ENCODE measurements at places on chromosomes 11 and 22.

- DNase-seq, result no peak
These were observed 44.7 kb upstream of the SLN start for GRCh38 chr11:107756553-107756952.

DNA sequence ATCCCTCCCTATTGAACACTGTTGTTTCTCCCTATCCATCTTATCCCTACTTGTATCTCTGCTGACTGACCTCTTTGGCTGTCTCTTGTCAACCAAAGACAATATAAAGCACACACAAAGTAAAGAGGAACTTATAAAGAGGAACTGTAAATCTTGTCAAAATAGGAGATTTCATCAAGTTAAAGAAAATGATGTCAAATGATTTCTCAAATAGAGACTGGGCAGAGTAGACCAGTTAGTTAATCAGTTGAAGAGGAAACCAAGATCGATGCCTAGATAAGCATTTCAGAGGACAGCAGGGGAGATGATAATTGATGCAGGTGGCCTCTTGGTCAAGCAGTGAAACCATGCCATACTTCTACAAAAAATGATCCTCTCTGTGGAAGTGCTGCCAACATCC, 22.7 kb downstream of the KCNQ1OT1 start:
- DNase-seq, result no peak

DNA sequence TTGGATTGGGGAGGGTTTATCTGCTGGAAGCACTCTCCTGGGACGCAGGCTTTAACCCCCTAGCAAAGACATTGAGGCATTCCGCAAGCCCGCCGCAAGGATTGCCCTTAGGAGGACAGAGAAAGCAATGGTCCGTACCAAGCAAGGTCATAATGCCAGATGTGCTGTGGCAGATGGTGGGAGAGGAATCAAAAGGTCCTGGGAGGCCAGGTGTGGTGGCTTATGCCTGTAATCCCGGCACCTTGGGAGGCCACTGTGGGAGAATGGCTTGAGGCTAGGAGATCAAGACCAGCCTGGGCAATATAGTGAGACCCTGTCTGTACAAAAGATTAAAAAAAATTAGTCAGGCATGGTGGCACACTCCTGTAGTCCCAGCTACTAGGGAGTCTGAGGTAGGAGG, 12.4 kb upstream of the PRAME start:
- no peak for DNase-seq

- DNase-seq, result no peak
These were observed 19.5 kb downstream of the KIAA0930 start for GRCh38 chr22:45221201-45221600.

- no peak for DNase-seq
These were observed 32.8 kb downstream of the C2CD3 start for GRCh38 chr11:74138021-74138420.

DNA sequence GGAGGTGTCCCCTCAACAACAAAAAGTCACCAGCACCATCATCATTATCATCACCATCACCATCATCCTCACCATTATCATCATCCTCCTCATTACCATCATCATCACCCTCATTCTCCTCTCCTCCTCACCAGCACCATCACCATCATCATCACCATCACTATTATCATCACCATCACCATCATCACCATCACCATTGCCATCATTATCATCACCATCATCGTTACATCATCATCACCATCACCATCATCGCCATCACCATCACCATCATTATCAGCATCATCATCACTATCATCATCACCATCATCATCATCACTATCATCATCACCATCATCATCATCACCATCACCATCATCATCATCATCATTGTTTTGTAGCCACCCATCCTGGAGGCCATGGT, 212.6 kb downstream of the MN1 start:
- DNase-seq, result no peak

GRCh38 chr11:67211656-67212436, 54.4 kb upstream of the GRK2 start:
- DNase-seq, result no peak

- DNase-seq, result no peak
These were observed 9.9 kb downstream of the NARS2 start for GRCh38 chr11:78564490-78565467.

GRCh38 chr11:78635814-78636506, 61.3 kb upstream of the NARS2 start:
- no peak for DNase-seq

DNA sequence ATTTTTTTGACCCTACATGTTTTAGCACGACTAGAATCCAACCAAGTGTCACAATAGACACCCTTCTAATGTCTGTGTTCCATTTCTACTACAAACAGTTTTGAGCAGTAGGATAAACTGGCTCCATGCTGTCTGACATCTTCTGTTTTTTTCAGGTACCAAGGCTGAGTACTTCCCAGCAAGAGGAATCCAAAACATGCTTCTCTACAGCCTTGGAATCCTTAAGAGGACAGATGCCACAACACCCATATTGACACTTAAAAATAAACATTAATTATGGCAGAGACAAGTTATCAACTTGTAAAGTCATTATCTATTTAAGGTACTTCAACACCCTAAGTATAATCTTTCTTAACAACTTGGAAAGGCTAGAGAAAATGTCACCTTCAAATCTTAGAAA, 54.2 kb downstream of the LGR4 start:
- no peak for DNase-seq

DNA sequence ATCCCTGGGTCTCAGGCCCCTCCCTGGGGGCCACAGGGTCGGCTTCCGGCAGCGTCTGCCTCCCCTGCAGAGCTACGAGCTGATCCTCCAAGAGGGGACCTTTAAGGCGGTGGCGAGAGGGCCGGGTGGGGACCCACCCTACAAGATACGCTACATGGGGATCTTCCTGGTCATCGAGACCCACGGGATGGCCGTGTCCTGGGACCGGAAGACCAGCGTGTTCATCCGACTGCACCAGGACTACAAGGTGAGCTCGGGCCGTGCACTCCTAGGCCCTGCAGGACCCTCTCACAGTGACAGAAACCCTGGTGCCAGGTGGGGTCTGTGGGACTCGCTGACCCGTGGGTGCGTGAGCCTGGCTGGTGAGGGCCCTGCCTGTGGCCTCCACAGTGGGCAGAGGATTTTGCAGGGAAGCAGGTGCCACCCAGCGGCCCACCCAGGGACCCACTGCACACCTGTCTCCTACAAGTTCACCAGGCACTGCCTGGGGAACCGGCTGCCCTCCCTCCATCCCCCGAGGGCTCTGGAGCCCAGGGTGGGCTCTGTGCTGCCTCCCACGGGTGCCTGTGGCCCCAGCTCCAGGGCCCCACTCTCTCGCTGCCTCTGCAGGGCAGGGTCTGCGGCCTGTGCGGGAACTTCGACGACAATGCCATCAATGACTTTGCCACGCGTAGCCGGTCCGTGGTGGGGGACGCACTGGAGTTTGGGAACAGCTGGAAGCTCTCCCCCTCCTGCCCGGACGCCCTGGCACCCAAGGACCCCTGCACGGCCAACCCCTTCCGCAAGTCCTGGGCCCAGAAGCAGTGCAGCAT, 13.7 kb downstream of the MUC5B start:
- DNase-seq, result no peak

DNA sequence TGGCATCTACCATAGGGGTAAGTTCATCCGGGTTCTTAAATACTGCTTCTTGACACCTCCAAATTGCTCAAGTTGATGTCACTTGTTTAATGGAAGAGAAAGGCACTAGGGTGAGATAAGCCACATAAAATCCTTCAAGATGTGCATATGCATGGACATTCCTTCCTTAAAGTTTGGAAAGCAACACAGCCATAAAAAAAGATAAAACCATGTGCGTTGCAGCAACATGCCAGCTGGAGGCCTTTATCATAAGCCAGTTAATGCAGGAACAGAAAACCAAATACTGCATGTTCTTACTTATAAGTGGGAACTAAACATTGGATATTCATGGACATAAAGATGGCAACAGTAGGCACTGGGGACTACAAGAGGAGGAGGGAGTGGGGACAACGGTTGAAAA, 8.0 kb upstream of the IL18BP start:
- no peak for DNase-seq

- DNase-seq, result no peak
These were observed 50.1 kb upstream of the CTTN start for GRCh38 chr11:70348191-70348590.

DNA sequence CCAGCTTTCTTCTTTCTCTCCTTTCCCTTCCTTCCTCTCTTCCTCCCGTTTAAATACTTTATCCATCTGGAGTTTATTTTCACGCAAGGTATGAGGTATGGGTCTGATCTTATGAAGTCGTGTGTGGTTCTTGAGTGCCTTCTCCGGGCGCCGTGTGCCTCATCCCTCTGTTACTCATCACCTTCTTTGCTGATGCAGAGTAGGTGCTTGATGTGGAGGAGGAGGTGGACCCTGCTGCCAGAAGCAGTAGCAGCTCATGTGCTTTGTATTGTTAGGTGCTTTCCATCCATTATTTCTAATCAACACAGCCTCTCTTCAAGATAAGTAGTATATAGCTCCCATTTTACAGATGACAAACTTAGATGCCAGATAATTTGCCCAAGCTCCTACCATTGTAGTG, 47.0 kb downstream of the TNRC6B start:
- peak; percentile 16 for DNase-seq

- DNase-seq, result no peak
These were observed 84.4 kb downstream of the KCNQ1 start for GRCh38 chr11:2529173-2529572.

- DNase-seq, result no peak
These were observed 30.1 kb downstream of the ELMOD1 start for GRCh38 chr11:107621081-107621480.

DNA sequence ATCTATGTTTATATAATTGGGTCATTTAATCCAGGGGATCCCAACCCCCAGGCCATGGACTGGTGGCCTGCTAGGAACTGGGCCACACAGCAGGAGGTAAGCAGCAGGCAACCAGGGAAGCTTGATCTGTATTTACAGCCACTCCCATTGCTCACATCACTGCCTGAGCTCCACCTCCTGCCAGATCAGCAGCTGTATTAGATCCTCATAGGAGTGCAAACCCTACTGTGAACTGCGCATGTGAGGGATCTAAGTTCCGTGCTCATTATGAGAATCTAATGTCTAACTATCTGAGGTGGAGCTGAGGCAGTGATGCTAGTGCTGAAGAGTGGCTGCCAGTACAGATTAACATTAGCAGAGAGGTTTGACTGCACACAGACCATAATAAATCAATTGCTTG, 32.8 kb downstream of the MS4A2 start:
- DNase-seq, result no peak

DNA sequence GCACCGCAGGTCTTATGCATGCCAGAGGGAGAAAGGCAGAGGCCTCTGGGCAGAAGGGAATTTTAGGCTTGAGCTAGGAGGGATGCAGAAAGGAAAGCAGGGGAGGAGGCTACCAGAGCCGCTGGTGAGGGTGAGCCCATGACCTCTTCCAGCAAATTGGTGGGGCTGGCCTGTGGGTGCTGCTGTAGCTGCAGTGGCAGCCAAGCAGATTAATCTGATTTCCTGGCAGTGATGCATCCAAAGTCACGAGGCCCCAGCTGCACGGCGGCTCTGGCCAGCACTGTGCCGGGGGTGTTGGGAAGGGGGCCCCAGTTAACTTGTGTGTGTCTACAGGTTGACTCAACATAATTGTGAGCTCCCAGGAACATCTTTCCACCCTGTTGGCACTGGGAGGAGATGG, 41.4 kb upstream of the B3GAT1 start:
- no peak for DNase-seq

DNA sequence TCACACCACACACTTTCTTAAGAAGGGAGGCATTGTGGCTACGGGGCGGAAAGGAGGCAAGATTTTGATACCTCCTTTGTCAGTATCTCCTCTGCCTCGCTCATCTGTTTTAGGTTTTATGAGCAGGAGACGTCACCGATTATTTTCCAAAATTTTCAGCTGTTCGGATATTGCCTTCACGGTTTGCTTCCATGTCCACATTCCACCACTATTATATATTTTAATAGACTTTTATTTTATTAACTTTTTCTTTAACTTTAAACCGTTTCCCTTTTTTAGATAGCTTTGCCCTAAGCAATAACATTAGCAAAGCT, 33.7 kb upstream of the CREB3L1 start:
- no peak for DNase-seq

GRCh38 chr22:18022876-18023275, 1.5 kb downstream of the MICAL3 start:
- DNase-seq, result no peak

GRCh38 chr11:68843052-68843561, 1.4 kb upstream of the CPT1A start:
- DNase-seq, result no peak

GRCh38 chr11:35313760-35314153, 105.6 kb downstream of the SLC1A2 start:
- DNase-seq, result no peak

DNA sequence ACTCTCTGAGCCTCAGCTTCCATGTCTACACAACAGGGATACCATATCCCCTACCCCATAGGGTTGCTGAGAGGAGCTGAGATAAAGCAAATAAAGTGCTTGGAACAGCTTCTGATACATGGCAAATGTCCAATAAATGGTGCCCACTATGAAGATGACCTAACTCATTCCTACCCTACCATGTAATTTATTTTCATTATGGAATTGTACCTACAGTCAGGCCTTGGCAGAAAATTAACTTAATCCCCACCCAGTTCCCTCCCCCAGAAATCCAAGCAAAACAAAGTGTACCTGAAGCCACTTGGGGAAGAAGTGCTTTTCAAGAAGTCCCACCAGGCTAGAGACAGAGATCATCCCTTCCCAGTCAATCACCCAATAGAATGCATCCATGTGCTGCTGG, 10.8 kb downstream of the SRRD start:
- DNase-seq, result no peak

DNA sequence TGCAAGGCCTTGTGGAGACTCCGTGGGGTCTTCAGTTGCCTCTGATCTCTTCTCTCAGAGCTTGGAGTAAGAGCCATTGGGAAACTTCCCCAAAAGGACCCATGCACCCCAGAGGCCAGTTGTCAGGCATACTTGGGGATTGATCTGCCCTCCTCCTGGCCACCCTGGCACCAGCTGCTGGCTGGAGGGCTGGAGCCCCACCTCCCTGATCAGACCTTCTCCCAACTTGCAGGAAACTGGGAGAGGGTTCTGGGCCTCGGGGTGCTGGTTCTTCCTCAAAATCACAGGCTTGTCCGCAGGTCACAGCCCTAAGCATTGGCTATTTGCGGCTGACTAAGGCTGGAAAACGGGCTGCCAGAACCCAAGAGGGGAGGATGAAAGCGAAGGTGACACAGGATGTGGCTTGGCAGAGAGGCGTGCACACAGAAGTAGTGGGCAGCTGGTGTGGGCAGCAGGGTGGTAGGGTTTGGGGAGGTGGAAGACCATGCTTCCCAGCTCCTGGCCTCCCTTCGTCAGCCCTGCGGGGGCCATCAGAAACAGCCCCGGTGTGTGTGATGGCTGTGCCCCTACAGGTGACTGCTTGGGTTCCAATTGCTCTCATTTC, 1.3 kb upstream of the DGKZ start:
- DNase-seq, result no peak

DNA sequence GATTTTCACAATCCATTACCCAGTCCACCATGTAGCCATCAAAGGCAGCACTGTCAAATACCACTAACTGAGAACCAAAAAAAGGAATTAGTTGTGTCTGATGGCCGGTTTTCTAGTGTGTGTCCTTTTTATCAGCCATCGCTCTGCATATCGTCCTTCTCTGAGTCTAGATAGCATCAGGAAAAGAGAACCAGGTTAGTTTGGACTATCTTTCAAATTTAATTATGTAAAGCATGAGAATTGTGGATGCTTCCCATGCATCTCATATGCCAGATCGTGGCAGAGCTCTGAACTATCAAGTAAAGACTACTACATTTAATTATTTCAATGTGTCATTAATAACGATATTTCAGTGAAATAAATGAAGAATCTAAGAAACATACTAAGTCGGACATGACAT, 691.9 kb downstream of the FAM181B start:
- DNase-seq, result no peak
